SIG-M5 (cell line): ENCODE measurements at places on chromosomes 5 and 9.

- DNase-seq = no peak
Measured at GRCh38 chr5:145347026-145347616, 488.0 kb downstream of the PRELID2 start.

- no peak for DNase-seq
Measured at GRCh38 chr9:112047538-112048066, 127.5 kb downstream of the SUSD1 start.

DNA sequence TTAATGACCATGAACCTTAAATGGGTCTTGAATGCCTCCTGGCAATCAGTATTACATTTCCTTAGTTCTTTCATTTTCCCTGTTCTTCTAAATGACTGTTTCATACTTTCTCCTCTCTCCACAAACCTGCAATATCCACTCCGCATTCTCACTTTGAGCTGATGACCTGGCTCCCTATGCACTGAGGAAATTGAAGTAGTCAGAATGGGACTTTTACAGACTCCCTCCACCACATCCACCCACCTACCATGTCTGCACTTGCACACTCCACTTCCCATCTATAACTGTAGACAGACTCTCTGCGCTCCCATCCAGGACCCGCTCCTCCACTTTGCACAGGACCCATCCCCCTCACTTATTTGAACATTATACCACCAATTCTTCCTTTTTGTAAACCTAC is 36.2 kb upstream of the GZMA start:
- no peak for DNase-seq

GRCh38 chr9:89183146-89183545 is 4.5 kb upstream of the SHC3 start:
- no peak for DNase-seq

DNA sequence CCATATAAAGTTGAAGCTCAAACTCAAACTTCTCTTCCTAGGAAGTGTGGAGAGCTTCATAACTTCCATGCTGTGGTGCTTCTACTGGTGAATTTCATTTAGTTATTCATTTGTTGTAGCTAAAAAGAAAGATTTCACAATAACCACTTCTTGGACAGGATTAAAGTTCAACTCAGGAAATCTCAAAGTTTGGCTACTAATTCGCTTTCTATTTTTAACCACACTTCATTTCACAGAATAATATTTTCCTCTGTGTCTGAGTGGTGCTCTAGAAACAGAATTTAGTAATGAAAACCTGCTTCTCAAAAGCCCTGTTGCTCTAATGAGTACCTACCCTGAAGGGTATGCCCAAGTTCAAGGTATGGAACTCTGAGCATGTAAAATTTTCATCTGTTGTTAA is 73.9 kb downstream of the ACTBL2 start:
- DNase-seq = no peak

DNA sequence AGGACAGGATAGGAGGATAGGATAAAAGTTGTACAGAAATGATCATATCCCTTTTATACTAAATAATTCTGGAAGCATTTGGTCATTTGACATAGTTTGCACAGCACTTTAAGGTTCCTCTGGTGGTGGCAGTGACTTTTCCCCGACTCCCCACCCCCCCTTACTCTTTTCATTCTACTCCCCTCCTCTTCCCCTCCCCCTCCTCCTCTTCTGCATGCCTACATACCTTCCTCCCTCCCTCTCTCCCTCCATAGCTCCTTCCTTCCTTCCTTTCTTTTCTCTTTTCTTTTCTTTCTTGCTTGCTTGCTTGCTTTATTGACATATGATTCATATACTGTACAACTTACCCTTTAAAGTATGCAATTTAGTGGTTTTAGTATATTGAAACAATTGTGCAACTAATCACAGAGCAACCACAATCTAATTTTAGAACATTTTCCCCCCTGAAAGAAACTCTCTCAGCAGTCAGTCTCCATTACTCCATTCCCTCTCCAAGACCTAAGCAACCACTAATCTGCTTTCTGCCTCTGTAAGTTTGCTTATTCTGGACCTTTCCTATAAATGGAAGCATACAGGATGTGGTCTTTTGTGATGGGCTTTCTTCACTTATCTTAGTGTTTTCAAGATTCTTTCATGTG is 159.0 kb downstream of the HACD4 start:
- DNase-seq = peak; percentile 18

- no peak for DNase-seq
Measured at GRCh38 chr5:93117751-93118531, 463.1 kb downstream of the NR2F1-AS1 start.

DNA sequence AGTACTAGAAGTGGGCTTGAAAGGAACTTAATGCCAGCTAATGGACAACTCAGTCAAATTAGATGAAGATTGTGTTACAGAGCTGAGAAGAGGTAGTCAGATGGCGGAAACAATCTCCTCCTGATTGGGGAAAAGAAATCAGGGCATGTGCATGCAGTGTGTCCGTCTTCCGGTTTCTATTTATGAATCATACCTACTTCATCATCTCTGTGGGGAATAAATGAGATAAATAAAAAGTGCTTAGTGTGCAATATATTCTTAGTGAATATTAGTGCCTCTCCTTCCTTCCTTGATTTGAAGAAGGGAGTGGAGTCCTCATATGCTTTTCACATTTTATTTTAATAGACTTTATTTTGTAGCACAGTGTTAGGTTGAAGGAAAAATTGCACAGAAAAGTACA is 108.7 kb upstream of the NFIL3 start:
- no peak for DNase-seq

DNA sequence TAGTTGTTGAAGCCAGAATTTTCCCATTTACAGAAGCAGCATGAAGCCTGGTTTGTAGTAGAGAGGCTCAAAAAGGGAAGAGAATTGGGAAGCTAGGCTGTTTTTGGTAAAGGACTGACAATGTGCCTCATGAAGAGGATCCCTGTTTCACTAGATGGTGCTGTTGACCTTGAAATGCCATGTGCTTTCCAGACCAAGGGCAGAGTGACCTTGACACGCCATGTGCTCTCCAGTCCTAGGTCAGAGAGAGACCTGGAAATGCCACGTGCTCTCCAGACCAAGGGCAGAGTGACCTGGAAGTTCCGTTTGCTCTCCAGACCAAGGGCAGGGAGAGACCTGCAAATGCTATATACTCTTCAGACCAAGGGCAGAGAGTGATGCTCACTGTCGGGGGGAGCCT is 32.0 kb downstream of the UNC13B start:
- no peak for DNase-seq
